Tibial nerve (tissue), 4 donors: ENCODE measurements at places on chromosomes 16 and 17. TPM values are rescaled to one million over a fixed set of nuclear protein-coding genes. Genes with fewer than 3 reads are reported as not detected.

IRX3 gene
- 1.3 TPM for total RNA-seq

OTOP3 gene
- not detected for total RNA-seq

CES3 gene
- 0.21 TPM for total RNA-seq

GRCh38 chr17:336110-337021 lies 16.2 kb downstream of the RPH3AL start:
- no peaks in the 10 kb centered on the region for H3K4me1 ChIP-seq
- H3K4me3 ChIP-seq = no peak overlapping the region
- no peaks in the 10 kb centered on the region for H3K27me3 ChIP-seq
- H3K36me3 ChIP-seq = no peaks in the 10 kb centered on the region

GRCh38 chr17:82959990-82960418 lies 119.4 kb upstream of the METRNL start:
- no peaks in the 10 kb centered on the region for H3K27me3 ChIP-seq
- H3K36me3 ChIP-seq = peaks cover 29% of the 10 kb centered on the region
- no peak overlapping the region for H3K4me3 ChIP-seq
- H3K27ac ChIP-seq = no peak overlapping the region

- DNase-seq = no peak
- H3K36me3 ChIP-seq = no peaks in the 10 kb centered on the region
- peak overlapping the region; percentile 14 for H3K27ac ChIP-seq
- H3K4me3 ChIP-seq = no peak overlapping the region
Measured at GRCh38 chr16:50313596-50314478, 47.5 kb downstream of the ADCY7 start.
